ENCODE measurements at places on chromosomes 7 and 10.

DNA sequence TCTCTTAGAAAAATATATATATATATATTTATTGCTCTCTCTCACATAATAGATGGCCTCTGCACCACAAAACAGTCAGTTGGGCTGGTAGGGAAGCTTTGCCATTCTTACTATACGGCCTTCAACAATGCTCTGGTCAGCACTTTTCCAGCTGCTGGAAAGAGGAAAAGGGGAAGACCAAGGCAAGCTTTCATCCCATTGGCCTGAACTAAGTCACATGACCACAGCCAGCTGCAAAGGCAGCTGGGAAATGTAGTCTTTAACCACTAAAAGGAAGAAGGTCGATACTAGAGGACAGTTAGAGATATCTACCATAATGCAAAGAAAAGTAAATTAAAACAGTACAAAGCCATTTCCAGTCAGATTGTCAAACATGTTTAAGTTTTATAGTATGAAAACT is 58.4 kb upstream of the MACROH2A2 start:
- DNase-seq = peak; percentile 74

DNA sequence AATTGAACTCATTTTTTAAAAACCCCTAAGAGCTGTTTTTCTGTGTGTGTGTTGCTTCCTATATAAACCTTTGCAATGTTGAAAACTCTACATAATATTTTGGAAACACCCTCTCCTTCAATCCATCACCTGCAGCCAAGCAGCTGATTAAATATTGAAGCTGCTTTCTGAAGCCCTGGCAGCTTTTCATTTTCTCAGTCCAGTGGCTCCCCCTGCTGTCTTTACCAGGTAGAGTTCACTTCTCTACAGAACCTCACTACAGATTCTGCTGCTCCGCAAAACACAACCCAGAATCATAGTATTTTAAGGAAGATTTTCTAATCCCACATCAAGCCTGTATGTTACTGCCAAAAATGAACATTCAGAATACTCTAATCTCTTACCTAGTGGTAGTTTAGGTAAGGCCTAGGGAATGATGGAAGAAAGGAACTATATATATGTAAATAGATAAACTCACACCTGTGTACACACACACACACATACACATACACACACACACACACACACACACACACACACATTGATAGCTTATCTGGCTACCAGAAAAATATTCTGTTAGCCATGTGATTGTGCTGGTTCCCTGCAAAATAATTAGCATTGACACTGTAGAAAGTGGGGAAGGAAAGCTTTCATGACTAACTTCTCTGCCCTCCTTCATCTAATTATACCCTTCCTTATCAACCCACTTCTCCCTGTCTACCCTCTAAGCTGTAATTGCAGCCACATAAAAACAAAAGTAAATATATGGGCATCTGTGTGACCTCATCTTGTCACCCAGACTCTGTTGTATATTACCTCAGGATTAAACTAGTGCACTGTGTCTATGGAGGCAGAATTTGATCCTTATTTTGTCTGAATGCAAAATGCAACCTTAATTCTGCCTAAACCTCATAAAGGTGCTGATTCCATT is 229.5 kb upstream of the FZD1 start:
- peak; percentile 66 for DNase-seq

DNA sequence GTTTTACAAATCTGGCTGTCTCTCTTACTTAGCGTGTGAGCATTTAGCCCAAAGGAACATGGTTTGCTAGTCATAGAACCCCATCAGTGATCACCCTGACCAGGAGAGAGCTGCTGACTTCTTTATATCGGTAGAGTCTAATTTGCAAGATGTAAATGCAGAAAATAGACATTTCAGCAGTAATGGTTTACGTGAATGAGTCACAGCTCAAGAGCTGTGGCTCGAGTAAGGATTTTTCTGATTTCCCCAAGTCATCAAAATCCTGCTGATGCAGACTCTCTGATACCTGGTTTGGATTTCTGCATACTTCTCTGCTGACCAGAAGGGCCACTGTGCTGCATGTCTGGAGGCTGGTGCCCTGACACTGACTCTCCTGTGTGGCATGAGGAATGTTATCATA is 25.7 kb downstream of the NUB1 start:
- DNase-seq = no peak

DNA sequence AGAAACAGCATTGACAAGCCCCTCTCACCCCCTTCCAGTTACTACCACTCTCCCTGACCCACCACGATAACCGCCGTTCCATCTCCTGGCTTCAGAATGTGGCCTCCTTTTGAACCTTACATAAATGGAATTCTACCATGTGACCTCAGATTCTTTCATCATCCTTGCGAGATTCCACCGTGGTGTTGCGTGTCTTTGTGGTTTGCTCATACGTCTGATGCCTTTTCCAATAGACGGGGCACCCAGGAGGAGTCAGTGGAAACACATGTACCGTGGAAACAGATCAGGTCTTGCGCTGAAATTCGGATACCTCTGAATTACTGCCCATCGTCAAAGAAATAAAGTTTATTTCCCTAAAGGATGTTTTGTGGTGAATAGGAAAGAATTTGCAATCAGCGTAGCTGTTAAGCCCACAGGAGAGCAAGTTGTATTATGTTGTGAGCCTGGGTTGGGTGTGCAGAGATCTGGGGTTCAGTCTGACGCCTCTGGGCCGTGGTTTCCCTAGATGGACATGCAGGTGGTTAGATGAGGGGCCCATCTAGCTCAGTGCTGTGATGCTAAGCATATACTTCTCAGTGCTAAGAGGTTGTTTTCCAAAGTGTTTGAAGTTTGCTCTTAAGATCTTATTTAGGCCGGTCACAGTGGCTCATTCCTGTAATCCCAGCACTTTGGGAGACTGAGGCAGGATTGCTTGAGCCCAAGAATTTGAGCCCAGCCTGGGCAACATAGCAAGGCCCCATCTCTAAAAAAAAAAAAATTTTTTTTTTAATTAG is 29.1 kb downstream of the GTF2IRD1 start:
- DNase-seq = peak; percentile 84

- DNase-seq = peak; percentile 93
Measured at GRCh38 chr10:99540657-99541531, 8.2 kb downstream of the NKX2-3 start.

- no peak for DNase-seq
Measured at GRCh38 chr10:48496831-48497779, 107.8 kb downstream of the ARHGAP22 start.

GRCh38 chr10:71454347-71454746 is 57.6 kb downstream of the CDH23 start:
- no peak for DNase-seq

- no peak for DNase-seq
Measured at GRCh38 chr7:139630643-139631519, 107.4 kb downstream of the CLEC2L start.

GRCh38 chr7:12888717-12889116 is 201.3 kb downstream of the ARL4A start:
- DNase-seq = no peak

GRCh38 chr7:154927624-154928125 is 75.2 kb downstream of the PAXIP1 start:
- peak; percentile 86 for DNase-seq

GRCh38 chr10:36666451-36666850 is 458.9 kb upstream of the ANKRD30A start:
- DNase-seq = no peak

DNA sequence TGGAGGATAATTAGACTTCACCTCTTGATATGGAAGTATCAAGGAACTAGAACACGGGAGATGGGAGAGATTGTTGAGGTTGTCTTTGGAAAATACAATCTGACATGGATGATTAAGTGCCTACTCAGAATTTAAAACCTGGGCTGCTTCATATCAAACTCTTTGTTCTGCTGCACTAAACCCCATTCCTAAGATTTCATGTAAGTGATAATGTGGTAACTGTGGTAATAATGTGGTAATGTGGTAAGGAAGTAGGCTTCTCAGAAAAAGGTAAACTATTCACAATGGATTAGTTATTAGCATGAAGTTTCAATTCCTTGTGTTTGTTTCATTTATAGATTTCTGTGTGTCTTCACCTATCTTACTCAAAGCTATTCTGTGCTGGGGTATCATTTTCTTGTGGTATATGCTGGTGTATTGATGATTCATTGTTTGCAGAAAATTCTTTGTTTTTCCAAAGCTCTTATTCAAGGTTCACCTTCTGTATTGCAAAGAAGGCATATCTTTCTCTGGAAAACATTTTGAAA is 129.9 kb upstream of the TAC1 start:
- no peak for DNase-seq

- no peak for DNase-seq
Measured at GRCh38 chr10:31304291-31304970, 14.6 kb upstream of the ZEB1 start.

- DNase-seq = no peak
Measured at GRCh38 chr10:77400033-77400432, 237.6 kb downstream of the KCNMA1 start.

GRCh38 chr7:108294595-108294994 is 161.6 kb downstream of the NRCAM start:
- DNase-seq = no peak

- no peak for DNase-seq
Measured at GRCh38 chr10:132946806-132947546, 4.6 kb upstream of the CFAP46 start.

DNA sequence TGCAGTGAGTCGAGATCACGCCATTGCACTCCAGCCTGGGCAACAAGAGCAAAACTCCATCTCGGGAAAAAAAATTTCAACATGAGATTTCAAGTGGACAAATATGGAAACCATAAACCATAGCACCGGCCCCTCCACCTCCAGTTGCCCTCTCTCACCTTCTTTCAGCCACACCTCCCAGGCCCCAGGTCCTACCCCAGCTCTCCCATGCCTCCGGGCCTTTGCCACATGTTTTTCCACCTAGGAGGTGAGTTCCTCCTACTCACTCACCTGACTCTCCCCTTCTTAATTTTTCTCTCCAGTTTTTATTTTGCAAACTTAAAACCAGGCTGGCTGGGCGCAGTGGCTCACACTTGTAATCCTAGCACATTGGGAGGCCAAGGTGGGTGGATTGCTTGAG is 13.7 kb upstream of the CLDN4 start:
- no peak for DNase-seq

DNA sequence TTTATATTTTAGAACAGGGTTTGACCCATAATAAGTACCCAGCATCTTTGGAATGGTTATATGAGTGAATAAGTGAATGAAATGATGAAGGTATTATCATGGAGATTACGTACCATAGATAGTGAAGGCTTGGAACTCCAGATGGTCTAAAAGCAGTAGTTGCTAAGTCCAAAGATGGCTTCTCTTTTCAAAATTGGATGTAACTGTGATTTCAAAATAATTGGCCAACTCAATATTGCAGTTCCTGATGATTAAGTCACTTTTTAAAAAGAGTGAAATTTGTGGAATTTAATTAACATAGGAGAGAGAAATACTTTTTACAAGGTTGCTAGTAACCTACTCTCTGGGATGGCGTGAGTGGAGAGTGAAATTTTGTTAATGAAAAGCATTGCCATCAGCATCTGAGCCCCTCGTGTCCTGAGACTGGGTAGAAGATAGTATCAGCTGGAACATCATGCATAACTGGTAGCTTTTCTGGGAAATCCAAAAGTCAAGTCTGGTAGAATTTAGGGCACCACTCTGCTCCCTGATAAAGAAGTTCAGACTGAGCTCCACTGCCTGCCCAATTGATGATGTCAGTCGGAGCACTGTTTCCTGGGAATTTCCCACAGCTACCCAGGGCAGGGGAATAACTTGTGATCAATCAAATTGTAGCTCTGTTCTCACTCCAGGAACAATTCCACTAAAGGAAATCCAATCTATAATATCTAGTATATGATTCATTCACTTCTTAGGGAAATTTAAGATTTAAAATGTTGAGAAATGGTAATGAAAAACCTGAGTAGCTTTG is 3.2 kb downstream of the GPR141 start:
- no peak for DNase-seq

DNA sequence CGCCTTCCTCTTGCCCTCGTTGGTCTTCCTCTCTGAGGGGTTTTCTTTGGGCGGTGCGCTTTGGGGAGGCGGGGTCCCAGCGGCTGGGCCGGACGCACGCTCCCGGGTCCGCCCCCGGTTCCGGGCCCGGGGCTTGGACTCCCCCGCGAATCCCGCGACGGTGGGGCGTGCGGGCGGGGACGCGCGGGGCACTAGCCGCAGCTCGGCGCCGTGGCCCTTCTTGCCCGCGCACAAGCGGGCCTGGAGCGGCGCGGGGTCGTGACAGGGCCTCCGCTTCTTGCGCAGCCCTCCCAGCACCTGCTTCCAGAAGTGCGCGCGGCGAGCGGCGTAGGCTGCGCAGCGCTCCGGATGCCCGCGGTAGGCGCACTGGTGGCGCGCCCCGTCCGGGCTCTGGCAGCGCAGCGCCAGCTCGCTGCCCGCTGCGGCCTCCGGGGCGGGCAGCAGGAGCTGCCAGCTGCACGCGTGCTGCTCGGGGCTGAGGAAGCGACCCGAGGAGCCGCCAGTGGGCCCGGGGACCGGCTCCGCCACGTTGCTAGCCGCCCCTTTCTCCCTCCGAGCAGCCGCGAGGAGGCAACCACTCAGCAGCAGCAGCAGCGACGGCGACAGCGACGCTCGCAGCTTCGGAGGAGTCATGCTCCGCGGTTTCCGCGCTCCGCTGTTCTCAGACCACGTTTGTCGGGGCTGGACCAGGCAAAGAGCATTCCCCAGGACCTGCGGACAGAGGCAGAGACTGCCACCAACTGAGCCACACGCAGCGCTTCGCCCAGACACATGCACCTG is 759 bp downstream of the FGFBP3 start:
- DNase-seq = peak; percentile 96

GRCh38 chr10:11058965-11059364 is 41.3 kb downstream of the CELF2 start:
- DNase-seq = no peak

- DNase-seq = no peak
Measured at GRCh38 chr10:21171936-21172541, 274.9 kb upstream of the NEBL start.

DNA sequence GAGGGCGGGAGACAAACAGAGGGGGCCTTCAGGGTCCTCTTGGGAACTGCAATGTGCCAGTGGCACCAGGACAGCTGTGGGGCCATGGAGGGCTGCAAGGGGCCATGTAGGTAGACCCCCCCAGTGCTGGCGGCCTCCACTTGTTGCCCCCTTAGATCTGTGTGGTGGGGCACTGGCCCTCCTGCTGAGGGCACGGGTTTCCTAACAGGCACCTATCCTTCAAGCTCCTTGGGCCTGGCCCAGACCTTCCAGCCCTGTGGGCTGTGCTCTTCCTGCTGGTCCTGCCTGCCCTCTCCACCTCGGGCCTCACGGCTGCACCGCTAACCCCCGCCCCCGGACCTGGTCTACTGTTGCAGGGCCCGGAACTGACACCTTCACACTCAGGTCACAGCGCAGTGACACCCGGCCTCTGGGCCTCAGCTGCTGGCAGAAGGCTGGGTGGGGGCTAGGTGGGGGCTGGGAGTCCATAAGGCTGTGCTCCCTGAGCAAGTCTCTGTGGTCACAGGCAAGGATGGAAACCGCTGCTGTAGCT is 12.6 kb downstream of the RASGEF1A start:
- no peak for DNase-seq

- no peak for DNase-seq
Measured at GRCh38 chr10:130185591-130185990, 49.4 kb downstream of the GLRX3 start.

All from T47D (cell line).